ENCODE measurements at places on chromosomes 7 and 10. TPM values are rescaled to one million over a fixed set of nuclear protein-coding genes. Genes with fewer than 3 reads are reported as not detected.

The STEAP1B gene
- total RNA-seq = 7.1 TPM

GRCh38 chr10:93963434-93963833 lies 30.3 kb upstream of the PLCE1 start:
- no peak for DNase-seq

GRCh38 chr7:74003621-74004020 lies 24.4 kb upstream of the ELN start:
- DNase-seq = no peak

The OLAH gene
- 7.4 TPM for total RNA-seq

- no peak for DNase-seq
Measured at GRCh38 chr10:10644676-10645385, 372.8 kb upstream of the CELF2 start.

The MSMB gene
- not detected for total RNA-seq

- DNase-seq = no peak
Measured at GRCh38 chr10:12873172-12873571, 128.3 kb downstream of the CCDC3 start.

The ZNF438 gene
- total RNA-seq = 5.8 TPM

DNA sequence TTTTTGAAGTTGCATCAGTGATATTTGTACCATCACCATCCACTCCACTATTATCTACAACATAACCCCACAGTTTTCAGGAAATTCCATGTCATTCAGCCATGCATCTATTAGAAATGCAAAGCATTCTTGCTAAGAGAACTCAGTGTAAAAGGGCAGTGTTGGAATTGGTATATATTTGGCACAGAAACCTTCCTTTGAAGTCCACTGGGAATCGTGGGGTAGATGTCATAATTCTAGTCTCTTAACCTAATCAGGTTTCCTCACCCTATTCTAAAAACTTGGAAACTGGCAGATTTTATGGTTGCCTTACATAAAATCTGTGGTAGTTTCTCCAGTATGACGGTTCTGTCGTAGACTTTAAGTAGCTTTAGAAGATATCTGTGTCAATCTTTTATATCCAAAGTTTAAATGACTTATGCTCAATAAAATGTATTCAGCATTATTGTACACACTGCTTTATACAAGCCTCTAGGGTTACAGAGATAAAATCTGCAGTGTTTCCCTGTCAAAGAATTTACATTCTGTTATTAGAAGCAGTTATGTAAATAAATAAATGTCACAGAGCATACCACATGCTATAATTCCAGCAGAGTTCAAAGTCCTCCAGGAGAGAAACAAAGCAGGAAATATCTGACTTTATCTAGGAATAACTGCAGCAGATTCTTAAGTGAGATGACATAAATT lies 704.4 kb upstream of the CELF2 start:
- no peak for DNase-seq

The SSC4D gene
- total RNA-seq = 1.9 TPM

DNA sequence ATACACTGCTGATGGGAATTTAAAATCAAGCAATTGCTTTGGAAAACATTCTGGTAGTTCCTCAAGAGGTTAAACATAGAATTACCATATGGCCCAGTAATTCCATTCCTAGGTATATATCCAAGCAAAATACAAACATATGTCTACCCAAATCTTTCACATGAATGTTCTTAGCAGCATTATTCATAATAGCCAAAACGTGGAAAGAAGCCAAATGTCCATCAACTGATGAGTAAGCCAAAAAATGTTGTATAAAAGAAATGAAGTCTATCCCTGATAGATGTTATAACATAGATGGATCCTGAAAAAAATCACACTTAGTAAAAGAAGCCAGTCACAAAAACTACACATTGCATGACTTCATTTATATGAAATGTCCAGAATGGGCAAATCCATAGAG lies 893.0 kb downstream of the SORCS3 start:
- DNase-seq = no peak

GRCh38 chr7:30147785-30148184 lies 13.0 kb downstream of the MTURN start:
- DNase-seq = no peak

- DNase-seq = no peak
Measured at GRCh38 chr10:129743738-129744133, 220.3 kb downstream of the EBF3 start.

DNA sequence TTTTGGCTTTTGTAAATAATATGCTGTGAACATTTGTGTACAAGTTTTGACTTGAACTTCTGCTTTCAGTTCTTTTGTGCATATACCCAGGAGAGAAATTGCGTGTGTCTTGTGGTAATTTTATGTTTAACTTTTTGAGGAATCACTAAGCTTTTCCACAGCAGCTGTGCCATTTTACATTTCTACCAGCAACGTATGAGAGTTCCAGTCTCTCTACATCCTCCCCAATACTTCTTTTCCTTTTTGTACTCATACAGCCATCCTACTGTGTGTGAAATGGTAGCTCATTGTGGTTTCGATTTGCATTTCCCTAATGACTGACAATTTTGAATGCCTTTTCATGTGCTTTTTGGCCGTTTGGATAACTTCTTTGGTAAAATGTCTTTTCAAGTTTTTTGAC lies 66.3 kb upstream of the INHBA start:
- no peak for DNase-seq

The DKK1 gene
- 7.8 TPM for total RNA-seq

DNA sequence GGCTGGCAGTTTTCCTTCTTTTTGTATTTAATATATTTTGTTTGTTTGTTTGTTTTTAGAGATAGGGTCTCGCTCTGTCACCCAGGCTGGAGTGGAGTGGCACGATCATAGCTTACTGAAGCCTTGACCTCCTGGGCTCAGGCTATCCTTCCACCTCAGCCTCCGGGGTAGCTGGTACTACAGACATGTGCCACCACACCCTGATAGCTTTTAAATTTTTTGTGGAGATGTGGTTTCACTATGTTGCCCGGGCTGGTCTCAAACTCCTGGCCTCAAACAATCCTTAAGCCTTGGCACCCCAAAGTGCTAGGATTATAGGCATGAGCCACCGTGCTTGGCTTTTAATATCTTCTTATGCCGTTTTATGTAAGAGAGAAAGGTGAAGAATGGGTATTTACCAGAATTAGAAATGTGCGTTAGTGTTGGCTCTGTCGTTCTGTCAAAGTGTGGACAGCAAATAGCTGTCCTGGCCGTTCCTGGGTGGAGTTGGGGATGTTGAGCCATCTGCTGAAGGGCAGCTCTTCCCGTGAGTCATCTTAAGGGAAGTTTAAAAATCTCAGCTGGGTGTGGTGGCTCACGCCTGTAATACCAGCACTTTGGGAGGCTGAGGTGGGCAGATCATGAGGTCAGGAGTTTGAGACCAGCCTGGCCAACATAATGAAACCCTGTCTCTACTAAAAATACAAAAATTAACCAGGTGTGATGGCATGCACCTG lies 14.8 kb downstream of the OGDH start:
- no peak for DNase-seq

DNA sequence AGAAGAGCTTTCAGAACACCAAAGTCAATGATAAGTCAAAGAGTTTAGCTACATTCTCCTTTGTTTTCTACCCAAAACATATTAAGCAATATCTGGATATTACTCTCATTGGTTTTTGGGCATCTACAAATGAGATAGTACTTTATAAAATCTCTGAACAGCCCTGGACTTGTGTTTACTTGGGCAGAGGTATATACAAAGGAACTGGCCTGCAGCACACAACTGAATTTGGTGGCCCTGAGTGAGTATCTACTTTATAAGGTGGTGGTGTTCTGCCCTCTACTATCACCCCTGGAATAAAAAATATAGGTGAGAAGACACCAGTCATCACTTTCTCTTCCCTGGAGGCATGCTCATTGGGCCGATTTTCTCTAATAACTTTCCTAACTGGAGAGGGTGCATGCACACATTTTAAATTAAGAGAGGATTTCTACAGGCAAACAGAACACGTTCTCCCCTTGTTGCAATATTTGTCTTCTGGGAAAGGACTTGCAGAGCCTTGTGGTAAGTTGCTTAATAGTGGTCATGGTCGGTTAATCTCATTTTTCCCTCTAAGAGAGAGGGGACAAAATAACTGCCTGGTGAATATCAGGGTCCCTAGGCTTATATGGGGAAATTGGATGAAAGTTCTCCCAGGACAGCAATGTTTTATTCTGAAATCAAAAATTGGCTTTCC lies 41.1 kb downstream of the OTUD1 start:
- DNase-seq = peak; percentile 18

The ANKRD61 gene
- 0.20 TPM for total RNA-seq

The ZC3HAV1L gene
- 10.6 TPM for total RNA-seq

The CCM2 gene
- total RNA-seq = 25.8 TPM

DNA sequence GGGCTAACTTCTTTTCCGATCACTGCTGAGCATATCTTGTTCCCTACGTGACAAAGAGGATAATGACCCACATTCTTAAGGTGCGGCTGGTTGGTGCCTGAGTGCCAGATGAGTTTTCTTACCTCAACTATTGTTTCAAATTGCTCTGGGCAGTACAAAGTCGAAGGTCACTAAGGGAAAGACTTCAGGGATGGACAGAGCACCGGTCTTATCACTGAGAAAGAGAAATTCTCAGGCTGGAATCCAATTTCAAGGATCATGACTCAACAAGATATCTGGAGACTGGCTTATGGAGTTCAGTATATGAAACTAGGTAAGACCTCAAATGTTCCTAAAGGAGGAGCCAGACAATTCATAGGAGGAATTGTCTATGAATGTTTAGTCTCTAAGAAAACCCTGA lies 780.3 kb downstream of the SUGCT start:
- no peak for DNase-seq

GRCh38 chr7:14630048-14630447 lies 272.5 kb downstream of the DGKB start:
- no peak for DNase-seq

- no peak for DNase-seq
Measured at GRCh38 chr10:131784363-131785120, 116.3 kb upstream of the PPP2R2D start.

DNA sequence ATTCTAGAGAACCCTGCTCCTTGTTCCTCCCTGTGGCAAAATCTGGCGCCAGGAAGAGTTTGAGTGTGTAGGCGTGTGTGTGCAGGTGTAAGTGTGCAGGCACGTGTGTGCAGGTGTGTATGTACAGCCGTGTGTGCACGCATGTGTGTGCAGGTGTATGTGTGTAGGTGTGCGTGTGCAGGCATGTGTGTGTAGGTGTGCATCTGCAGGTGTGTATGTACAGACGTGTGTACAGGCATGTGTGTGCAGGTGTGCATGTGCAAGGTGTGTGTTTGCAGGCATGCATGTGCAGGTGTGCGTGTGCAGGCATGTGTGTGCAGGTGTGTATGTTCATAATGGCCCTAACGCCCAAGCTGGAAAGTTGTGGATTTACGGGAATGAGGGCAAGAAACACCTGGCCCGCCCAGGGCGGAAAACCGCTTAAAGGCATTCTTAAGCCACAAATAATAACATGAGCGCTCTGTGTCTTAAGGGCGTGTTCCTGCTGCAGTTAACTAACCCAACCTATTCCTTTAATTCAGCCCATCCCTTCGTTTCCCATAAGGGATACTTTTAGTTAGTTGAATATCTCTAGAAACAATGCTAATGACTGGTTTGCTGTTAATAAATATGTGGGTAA lies 34.1 kb downstream of the KCTD7 start:
- DNase-seq = no peak

- DNase-seq = no peak
Measured at GRCh38 chr7:70436790-70437350, 695.1 kb upstream of the GALNT17 start.

The MMRN2 gene
- total RNA-seq = 33.5 TPM

- no peak for DNase-seq
Measured at GRCh38 chr7:5661942-5662341, 119.5 kb downstream of the RNF216 start.

- no peak for DNase-seq
Measured at GRCh38 chr10:47370878-47371277, 13.2 kb downstream of the ZNF488 start.

GRCh38 chr10:60950300-60950699 lies 6.3 kb upstream of the RHOBTB1 start:
- DNase-seq = no peak

Data from spinal cord (tissue), 10 donors.